ENCODE measurements at places on chromosomes 11 and 22.

- DNase-seq, result no peak
These were observed 33.5 kb downstream of the NFRKB start for GRCh38 chr11:129861702-129862522.

GRCh38 chr11:45273509-45273908, 12.6 kb downstream of the SYT13 start:
- no peak for DNase-seq

DNA sequence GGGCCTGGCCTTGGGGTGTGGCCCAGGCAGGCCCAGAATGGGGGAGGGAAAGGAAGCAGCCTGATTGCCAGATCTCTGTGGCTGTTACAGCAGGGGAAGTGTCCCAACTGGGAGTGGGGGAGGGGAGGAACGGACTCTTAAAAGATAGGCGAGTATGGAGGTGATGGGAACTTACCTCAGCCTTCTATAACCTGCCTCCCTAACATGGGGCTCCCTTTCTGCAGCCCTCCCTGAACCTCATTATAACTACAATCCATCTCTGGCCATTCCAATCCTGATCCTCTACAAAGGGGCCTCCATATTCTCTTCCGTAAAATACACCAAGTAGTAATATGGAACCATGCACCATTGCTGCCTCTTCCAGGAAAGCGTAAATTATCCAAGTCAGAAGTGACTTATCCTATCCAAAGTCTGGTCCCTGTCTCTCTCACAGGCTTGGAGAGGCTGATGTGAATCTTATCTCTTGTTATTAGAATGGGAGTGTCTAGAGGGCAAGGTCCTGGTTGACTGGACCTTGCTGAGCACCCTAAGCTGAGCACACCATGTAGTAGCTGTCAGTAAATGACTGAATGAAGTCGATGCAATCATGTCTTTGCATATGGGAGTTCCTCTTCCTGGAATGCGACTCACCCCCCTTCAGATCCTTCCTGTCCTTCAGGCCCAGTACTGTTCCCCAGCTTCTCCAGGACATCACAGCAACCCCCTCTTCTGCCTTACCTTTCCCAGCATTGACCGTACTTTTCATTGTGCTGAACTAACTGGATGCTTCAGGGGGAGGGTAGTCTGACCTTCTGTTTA, 5.9 kb downstream of the RHOG start:
- no peak for DNase-seq

DNA sequence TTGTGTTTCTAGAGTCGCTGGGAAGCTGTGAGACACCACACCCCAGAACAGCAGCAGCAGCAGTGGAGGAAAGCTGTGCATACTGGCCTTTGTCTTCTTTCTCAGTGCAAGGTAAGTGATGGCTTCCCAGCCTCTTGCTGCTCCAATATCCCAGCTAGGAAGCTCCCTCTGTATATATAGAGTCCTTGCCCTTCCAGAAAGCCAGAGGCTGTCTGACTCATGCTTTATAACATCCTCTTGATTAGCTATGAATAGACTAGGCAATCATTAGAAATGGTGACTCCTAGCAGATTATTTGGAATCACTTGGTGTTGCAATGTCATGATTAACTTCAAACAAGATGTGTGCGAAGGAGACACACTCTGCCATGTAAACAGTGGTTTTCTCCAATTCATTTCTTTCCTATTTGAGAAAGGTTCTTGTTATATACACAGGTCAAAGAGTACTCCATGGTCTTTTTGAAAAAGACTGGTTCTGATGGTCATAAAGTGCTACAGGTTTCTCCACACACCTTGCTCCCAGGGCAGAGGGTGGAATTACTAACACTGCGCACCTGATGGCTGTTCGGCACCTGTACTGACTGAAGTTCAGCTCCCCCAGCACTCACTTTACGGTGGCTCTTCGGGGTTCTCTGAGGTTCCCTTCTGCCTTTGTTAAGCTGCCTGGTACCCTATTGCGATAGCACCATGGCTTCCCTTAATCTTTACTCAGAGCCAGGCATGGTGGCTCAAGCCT, at the start of gene MMP1:
TSS of gene MMP1 (minus strand) at position 149 of the 735 bp plus-strand sequence. CDS start at position 81, 68 bp downstream.
- no peak for DNase-seq

DNA sequence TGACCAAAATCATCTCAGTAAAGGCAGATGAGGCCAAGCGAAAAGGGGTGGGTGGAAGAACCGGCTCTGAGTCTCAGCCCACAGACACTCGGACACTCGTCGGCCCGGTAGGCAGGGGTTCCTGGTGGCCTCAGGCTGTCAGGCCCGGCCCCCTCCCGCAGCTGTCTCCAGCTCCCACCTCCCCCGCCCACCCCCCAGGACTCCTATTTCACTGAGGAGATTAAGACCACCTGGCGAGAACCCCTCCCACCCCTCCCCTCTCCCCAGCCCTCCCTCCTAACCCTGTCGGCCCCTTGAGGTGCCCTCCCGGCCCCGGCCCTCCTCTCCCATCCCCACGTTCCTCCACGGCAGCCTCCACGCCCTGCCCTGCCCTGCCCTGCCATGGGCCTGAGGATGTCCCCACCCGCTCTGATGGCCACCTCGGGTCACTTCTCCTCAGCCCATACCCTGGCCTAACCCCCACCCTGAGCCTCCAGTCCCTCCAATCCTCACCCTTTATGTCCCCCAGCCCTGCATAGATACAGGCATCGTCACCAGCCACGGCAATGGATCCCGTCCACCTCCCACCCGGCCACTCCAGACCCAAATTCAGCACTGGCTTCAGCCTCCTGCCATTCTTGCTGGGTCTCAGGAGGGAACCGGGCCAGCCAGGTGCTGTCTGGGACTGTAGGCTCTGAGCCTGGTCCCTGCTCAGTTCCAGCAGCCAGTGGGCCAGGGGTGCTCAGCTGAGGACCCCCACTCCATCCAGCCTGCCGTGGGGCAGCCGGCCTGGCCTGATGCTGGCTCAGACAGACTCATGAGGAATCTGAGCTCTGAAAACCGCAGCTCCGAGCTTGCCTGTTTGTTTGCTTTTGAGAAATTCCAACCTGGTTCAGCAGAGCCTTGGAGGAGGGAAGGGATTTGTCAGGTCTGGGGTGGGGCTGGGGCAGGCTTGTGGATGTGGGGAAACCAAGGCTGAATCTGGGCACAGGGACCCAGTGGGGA, 9.8 kb upstream of the TBX1 start:
- no peak for DNase-seq

DNA sequence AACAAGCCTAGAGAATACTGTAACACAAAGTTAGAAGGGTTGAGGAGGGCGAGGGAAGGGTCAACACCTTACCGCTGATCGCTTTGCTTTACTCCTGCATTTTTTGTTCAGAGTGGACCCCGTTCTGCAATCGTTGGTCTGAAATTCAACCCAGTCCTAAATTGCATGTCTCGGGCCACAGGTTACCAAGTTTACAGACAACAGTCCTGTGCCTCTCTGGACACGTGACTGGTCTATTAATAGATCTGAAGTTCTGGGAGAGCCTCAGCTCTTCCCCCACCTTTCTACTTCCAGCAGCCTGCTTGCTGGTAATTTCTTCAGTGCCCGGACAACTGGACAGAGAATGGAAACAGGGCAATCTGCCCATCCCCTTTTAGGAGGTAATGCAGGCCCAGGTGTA, 74.2 kb downstream of the STIM1 start:
- no peak for DNase-seq
